Mesothelial cell of epicardium (in vitro differentiated cells): ENCODE measurements at places on chromosomes 1 and 21. TPM values are rescaled to one million over a fixed set of nuclear protein-coding genes. Genes with fewer than 3 reads are reported as not detected.

DNA sequence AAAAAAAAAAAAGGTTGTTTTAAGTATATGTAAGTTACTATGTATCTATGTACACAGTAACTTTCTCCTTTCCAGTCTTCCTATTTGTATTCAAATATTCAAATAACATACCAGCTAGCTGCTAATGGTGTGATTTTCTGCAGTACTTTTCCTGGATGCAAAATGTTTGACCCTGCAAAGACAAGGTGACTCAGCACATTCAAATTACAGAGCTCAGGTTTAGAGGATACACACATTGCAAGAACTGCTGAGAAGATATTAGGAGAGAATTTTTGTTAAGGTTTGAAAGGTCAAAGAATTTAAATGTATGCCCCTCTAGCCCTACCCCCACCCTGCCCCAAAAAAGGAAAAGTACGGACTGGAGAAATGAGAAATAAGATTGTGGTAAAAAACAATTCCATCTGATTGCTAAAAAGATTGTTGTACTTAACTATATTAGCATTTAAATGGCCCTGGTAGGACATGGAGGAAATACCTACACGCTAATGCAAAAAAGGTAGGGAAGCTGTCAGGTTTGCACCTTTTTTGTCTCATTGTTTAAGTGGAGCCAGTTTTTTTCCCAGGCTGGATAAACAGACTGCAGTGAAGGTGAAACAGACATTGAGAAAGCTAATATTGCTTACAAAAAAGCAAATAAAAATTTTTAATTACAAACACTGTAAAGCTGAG lies 45.6 kb downstream of the ZNF281 start:
- H3K4me3 ChIP-seq: no peak overlapping the region
- peaks cover 20% of the 10 kb centered on the region for H3K4me1 ChIP-seq
- H3K27me3 ChIP-seq: no peaks in the 10 kb centered on the region
- no peaks in the 10 kb centered on the region for H3K36me3 ChIP-seq
- DNase-seq: no peak

DNA sequence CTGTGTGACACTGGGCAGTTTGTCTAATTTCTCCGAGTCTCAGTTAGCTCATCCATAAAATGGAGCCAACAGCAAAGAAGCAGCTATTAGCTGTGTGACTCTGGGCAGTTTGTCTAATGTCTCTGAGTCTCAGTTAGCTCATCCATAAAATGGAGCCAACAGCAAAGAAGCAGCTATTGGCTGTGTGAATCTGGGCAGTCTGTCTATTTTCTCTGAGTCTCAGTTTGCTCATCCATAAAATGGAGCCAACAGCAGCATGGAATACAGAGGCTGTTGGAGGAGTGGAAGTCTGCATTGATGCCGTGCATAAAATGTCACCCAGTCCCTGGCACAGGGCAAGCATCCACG lies 297.0 kb upstream of the VAMP3 start:
- H3K4me1 ChIP-seq: peaks cover 42% of the 10 kb centered on the region
- no peak overlapping the region for H3K27ac ChIP-seq
- no peak for DNase-seq

- no peak for DNase-seq
- H3K4me1 ChIP-seq: peaks cover 18% of the 10 kb centered on the region
- H3K27me3 ChIP-seq: no peaks in the 10 kb centered on the region
- no peaks in the 10 kb centered on the region for H3K36me3 ChIP-seq
These were observed 51.7 kb upstream of the ACADM start for GRCh38 chr1:75672528-75673393.

The AADACL3 gene
- total RNA-seq: not detected in 3 replicates

GRCh38 chr21:45972716-45973474 lies 8.7 kb upstream of the COL6A1 start:
- H3K4me1 ChIP-seq: peaks cover 35% of the 10 kb centered on the region
- DNase-seq: peak; percentile 68

The PTPRU gene
- 143 to 151 TPM (median 145 TPM) in 3 replicates for total RNA-seq

- peaks cover 15% of the 10 kb centered on the region for H3K4me1 ChIP-seq
- no peak for DNase-seq
- H3K27me3 ChIP-seq: peaks cover 28% of the 10 kb centered on the region
- no peak overlapping the region for H3K4me3 ChIP-seq
- H3K27ac ChIP-seq: no peak overlapping the region
These were observed 3.2 kb upstream of the KIAA0040 start for GRCh38 chr1:175195798-175196197.

DNA sequence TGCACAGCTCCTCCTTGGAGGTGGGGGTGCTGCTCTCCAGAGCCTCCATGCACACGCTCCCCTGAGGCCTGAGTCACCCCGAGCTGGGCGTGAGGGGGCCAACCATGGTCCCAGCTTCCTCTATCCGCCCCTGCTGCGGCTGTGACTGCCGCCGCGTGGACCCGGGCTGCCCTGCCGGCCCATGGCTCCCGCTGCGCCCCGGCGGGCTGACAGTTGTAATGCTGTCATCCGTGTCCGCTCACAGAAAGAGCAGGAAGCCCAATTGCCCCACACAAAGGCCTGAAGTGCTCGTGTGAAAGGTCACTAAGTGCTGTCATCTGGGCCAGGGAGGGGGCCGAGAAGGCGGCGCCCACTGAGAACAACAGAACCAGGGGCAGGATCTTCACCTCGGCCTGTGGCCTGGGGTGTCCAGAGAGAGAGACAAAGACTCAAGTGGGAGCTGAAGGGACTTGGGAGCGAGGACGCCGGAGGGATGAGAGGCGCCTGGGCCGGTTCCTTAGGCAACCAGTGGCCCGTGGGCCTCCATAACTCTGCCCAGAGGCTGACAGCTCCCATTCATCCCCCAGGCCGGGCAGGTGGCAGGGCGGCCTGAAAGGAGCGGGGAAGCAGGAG lies 31.5 kb downstream of the OLIG1 start:
- no peak overlapping the region for H3K27ac ChIP-seq
- no peak overlapping the region for H3K4me3 ChIP-seq
- no peaks in the 10 kb centered on the region for H3K36me3 ChIP-seq
- H3K27me3 ChIP-seq: peaks cover 38% of the 10 kb centered on the region
- DNase-seq: no peak
- H3K4me1 ChIP-seq: no peaks in the 10 kb centered on the region

The WDR64 gene
- total RNA-seq: 0.47 TPM in 1 of 3 replicates, not detected in the others

DNA sequence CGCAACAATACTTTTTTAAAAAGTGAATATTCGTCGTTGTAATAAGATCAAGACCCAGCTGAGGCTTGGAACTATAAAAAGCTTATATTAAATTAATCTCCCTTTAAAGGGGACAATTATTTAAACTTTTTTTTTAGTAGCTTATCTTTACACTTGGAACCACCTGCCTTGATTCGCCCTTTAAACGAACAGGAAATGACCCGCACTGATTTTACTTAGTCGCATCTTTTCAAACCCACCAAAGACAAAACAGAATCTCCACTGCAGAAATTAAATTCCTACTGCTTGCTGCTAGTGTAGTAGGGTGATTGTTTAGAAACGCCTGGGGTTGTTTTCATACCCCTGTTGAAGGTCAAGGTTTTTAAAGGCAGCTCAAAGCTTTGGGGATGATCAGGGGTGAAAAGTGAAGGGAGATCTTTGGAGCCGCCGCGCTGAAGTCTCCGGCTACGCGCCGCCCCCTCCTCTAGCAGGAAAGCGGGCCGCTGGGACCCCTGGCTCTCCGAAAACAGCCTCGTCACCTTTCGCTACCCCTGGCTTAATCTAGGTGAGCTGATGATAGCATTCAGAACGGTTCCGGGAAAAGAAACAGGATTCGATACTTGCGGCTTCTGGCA lies 163.4 kb downstream of the RUNX1 start:
- peak overlapping the region; percentile 93 for H3K27ac ChIP-seq
- H3K27me3 ChIP-seq: peaks cover 2% of the 10 kb centered on the region
- no peak for DNase-seq
- H3K4me3 ChIP-seq: peak overlapping the region; percentile 82

The AMY1B gene
- total RNA-seq: not detected in 3 replicates

GRCh38 chr1:170800812-170801211 lies 134.5 kb upstream of the MROH9 start:
- no peak for DNase-seq
- no peaks in the 10 kb centered on the region for H3K36me3 ChIP-seq
- no peak overlapping the region for H3K27ac ChIP-seq
- no peak overlapping the region for H3K4me3 ChIP-seq

GRCh38 chr1:15424146-15424667 lies 14.0 kb upstream of the CTRC start:
- H3K4me1 ChIP-seq: peaks cover 11% of the 10 kb centered on the region
- H3K36me3 ChIP-seq: peaks cover 4% of the 10 kb centered on the region
- H3K27me3 ChIP-seq: no peaks in the 10 kb centered on the region
- no peak for DNase-seq

- no peaks in the 10 kb centered on the region for H3K36me3 ChIP-seq
- no peaks in the 10 kb centered on the region for H3K27me3 ChIP-seq
- no peak for DNase-seq
- H3K27ac ChIP-seq: peak overlapping the region; percentile 33
These were observed 1.2 kb downstream of the LMOD1 start for GRCh38 chr1:201945157-201945556.

- no peaks in the 10 kb centered on the region for H3K4me1 ChIP-seq
- no peak overlapping the region for H3K4me3 ChIP-seq
- H3K36me3 ChIP-seq: peaks cover 60% of the 10 kb centered on the region
- no peak overlapping the region for H3K27ac ChIP-seq
- no peak for DNase-seq
- no peaks in the 10 kb centered on the region for H3K27me3 ChIP-seq
These were observed 53.4 kb downstream of the UBR4 start for GRCh38 chr1:19156676-19157075.

GRCh38 chr1:27145934-27146354 lies 9.0 kb downstream of the SLC9A1 start:
- H3K4me3 ChIP-seq: no peak overlapping the region
- H3K27me3 ChIP-seq: no peaks in the 10 kb centered on the region
- no peaks in the 10 kb centered on the region for H3K36me3 ChIP-seq

The OLFML2B gene
- 4.4 to 4.8 TPM (median 4.8 TPM) in 3 replicates for total RNA-seq

DNA sequence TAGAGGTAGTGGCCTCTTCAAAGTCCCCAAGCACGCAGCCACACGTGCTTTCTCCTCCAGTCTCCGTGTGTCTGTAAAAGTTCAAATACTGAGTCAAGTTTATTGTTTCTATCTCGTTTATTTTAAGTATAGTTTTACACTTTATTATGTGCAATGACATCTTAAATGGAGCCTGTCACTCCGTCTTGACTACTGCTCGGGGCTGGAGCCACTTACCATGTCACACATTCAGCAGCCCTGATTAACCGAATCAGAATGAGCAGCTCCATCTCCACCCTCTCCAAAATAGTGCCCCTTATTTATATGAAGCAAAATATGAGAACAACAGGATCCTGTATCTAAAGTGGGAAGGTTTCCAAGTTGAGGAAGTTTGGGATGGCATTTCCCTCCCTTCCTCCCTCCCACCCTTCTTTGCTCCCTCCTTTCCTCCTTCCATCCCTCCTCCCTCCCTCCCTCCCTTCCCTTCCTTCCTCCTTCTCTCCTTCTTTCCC lies 201.0 kb downstream of the PBX1 start:
- H3K27ac ChIP-seq: peak overlapping the region; percentile 83
- peaks cover 27% of the 10 kb centered on the region for H3K36me3 ChIP-seq
- H3K27me3 ChIP-seq: no peaks in the 10 kb centered on the region
- H3K4me3 ChIP-seq: no peak overlapping the region
- DNase-seq: no peak
- peaks cover 67% of the 10 kb centered on the region for H3K4me1 ChIP-seq
